ENCODE measurements at places on chromosomes 7 and 10.

DNA sequence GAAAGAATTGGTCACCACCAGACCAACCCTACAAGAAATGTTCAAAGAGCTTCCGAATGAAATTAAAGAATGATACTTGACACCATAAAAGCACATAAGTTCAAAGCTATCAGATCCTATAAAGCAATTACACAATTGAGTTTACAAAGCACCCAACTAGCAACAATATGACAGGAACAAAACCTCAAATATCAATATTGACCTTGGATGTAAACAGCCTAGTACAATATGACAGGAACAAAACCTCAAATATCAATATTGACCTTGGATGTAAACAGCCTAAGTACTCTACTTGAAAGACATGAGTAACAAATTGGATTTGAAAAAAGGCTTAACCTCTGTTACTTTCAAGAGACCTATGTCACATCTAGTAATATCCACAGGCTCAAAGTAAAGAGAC, 1201.4 kb downstream of the XPNPEP1 start:
- DNase-seq, result no peak

GRCh38 chr10:84511106-84511505, 182.7 kb downstream of the CCSER2 start:
- no peak for DNase-seq

GRCh38 chr7:135428879-135429278, 81.0 kb downstream of the CNOT4 start:
- DNase-seq, result no peak

DNA sequence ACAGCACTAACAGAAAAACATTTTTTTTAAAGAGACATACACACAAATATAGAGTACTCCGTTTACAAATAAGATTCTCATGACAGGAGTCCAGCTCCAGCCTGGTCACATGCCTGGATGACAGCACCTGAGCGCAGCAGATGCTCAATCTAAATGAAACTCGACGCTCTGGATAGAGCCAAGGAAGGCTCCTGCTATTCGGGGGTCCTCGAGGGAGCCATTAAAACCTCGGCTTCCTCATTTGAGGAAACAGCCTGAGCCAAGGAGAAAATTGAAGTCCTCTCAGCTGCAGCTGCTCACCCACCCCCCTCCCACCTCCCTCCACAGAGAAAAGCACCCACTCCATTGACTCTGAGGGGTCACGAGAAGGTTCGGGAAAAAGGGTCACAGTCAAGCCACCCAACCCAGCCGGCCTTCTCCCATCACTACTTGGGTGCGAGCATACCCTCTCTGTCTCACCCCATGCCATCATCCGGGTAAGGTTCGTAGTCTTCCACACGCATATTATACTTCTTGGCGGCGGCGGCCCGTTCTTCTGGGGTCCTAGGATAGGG, 673 bp downstream of the NDUFB8 start:
- DNase-seq, result no peak

DNA sequence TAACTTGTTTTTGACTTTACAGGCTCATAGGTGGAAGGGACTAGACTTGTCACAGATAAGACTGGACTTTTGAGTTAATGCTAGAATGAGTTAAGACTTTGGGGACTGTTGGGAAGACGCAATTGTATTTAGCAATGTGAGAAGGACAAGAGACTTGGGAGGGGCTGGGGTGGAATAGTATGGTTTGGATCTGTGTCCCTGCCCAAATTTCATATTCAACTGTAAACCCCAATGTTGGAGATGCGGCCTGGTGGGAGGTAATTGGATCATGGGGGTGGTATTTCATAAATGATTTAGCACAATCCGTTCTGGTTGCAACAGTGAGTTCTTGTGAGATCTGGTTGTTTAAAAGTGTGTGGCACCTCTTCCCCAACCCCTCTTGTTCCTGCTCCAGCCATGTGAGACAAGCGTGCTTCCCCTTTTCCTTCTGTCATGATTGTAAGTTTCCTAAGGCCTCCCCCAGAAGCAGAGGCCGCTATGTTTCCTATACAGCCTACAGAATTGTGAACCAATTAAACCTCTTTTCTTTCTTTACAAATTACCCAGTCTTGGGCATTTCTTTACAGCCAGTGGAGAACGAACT, 22.6 kb downstream of the RNF216 start:
- DNase-seq, result no peak
